ENCODE measurements at places on chromosomes 2 and 18.

DNA sequence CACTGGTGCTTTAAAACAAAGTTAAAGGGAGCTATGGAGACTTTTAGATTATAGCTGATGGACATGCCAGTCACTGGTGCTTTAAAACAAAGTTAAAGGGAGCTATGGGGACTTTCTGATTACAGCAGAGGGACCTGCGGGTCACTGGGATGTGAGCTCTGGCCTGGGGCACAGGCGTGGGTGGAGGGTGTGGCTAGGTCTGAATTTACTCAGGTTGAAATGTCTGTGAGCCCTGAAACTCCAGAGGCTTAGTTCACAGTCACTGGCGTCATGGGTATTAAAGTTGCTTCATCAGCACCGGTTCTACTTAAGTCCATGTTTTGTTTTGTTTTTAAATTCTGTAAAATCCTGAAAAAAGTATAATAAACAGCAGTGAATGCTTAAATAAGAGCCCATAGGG lies 49.0 kb upstream of the TMEM18 start:
- DNase-seq: peak; percentile 13

- DNase-seq: no peak
These were observed 1095.1 kb upstream of the GYPC start for GRCh38 chr2:125560855-125561254.

DNA sequence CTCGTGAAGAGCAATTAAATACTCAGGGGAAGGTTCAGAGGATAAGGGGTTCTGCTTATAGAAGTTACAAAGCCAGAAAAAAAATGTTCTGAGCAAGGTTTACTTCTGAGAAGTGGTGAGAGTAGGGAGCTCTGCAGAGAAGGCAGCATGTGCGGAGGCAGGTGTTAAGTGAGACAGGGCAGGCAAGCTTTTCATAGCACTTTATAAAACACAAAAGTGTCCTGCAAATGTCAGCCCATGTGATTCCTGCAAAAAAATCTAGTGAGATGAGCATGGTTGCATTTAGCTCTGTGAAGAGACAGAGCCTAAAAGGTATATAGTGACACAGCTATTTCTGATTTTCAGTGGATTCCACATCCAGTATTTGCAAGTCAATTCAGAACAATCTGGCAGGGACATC lies 223.8 kb upstream of the SYT4 start:
- no peak for DNase-seq

GRCh38 chr2:159272156-159272555 lies 14.3 kb downstream of the WDSUB1 start:
- DNase-seq: no peak

DNA sequence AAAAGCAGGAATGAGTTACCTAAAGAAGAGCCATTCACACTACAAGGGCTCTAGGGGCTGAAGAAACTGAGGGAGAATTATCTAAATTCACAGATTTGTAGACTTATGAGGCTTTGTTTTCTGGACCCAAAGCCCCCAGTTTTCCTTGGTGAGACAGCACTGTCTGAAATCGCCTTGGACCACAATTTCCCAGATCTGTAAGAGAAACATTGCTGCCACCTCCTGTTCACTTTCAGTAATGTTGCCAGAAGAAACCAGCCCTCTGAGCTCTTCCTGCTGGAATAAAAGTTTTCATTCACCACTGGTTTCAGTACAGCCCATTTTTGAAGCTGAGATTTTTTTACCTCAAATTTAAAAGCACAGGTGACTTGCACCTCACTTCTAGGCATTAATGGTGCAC lies 169.2 kb downstream of the CDH20 start:
- peak; percentile 34 for DNase-seq

- no peak for DNase-seq
These were observed 20.8 kb downstream of the DGUOK start for GRCh38 chr2:73947412-73948018.

- DNase-seq: peak; percentile 46
These were observed 56.2 kb upstream of the ATP8B1 start for GRCh38 chr18:57859314-57859713.

GRCh38 chr2:51165534-51166260 lies 133.8 kb upstream of the NRXN1 start:
- no peak for DNase-seq

DNA sequence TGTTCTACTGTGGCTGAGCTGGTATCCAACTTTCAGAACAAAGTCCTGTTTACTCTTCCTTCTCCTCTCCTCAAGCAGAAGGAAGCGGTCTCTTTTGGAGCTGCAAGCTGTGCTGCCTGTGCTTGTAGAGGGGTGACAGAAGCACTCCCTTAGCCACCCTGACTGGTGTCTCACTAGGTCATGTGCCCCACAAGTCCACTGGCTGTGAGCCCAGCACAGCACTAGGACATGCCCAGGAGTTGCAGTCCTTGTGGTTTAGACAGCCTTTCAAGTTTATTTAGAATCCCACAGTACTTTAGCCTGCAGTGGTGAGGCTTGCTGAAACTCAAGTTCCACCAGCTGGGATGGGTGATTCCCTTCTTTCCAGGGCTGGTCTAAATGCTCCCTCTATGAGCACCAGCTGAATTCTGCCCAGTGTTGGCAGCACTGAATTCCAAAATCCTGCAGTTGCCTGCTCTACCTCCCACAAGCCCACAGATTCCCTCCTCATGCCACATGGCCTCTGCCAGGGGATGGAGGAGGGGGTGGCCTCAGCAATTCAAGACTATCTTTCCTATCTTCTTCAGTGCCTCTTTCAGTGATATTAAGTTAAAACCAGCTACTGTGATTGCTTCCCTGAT lies 61.2 kb downstream of the CCDC85A start:
- no peak for DNase-seq
